Transverse colon (tissue), 4 donors: ENCODE measurements at places on chromosomes 1 and 21. TPM values are rescaled to one million over a fixed set of nuclear protein-coding genes. Genes with fewer than 3 reads are reported as not detected.

LIN28A gene
- not detected for total RNA-seq

KCNA2 gene
- 0.40 TPM for total RNA-seq

MSH4 gene
- total RNA-seq, result not detected

IGSF9 gene
- total RNA-seq, result 40.7 TPM

AVPR1B gene
- total RNA-seq, result not detected

GRCh38 chr1:5551274-5551975 is 440.8 kb downstream of the NPHP4 start:
- DNase-seq, result peak; percentile 43

DNA sequence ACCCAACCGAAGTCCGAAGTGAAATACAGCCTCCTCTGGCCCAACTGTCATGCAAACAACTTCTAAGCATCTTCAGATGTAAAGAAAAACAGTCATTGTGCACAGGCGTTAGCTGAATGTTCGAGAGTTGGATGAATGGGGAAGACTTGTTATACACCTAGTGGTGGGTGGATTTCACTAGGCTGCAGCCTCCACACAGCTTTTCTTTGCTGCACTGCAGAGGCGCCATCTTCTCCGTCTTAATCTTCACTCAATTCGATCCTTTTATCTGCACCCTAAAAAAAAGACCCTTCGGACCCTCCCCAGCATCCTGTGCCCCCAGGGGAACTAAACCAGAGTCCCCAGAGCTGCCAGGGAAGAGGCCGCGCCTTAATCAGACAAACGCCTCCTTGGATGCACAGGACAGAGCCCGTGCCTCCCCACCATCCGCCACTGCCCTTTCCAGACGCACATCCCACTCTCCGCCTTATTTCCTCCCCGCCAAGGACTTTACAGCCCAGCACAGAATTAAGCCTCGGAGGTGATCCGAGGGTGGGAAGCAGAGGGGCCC is 1.4 kb downstream of the APP start:
- DNase-seq, result peak; percentile 49

DNA sequence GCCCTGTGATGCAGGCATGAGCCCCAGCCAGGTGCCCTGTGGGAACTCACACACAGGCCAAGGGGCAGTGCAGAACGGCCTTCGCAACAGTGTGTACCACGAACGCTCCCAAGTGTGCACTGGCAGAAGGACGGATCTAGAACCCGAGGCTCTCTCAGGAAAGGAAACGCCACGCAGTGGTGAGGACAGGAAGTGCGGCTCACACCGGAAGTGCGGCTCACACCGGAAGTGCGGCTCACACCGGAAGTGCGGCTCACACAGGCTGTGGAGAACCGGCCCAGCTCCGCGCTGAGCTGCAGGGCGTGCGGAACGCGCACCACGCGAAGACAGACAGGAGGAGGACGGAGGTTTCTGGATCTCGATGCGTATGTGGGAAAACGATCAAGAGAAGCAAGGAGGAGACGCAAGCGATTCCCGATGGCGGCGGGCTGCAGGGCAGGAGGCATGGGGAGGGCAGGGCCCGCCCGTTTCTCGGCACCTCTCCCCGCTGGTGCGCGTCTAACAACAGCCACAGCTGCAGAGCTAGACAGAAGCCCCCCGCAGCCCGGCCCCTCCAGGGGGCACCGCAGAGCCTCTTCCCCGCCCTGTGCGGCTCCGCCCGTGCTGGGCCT is 35.9 kb upstream of the TMEM52 start:
- DNase-seq, result no peak
